CMK (cell line): ENCODE measurements at places on chromosomes 11 and 22.

DNA sequence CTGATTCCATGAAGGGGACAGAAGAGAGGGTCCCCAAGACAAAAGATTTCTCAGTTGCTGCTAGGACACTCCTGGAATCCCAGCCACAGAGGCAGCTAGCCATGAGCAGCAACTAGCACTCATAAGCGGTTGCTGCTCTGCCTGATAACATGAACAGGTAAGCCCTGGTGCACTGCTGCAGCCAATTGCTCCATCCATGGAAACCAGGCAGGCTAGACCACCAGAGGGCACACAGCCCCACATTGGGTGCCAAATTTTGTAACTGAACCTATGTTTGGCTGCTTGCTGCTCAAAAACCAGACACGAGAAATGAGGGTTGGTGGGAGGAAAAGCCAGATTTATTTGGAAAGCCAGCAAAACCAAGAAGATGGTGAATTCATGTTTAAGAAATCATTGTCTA, 21.9 kb upstream of the QSER1 start:
- DNase-seq, result no peak

GRCh38 chr11:72998676-72999075, 143.4 kb downstream of the FCHSD2 start:
- no peak for DNase-seq

DNA sequence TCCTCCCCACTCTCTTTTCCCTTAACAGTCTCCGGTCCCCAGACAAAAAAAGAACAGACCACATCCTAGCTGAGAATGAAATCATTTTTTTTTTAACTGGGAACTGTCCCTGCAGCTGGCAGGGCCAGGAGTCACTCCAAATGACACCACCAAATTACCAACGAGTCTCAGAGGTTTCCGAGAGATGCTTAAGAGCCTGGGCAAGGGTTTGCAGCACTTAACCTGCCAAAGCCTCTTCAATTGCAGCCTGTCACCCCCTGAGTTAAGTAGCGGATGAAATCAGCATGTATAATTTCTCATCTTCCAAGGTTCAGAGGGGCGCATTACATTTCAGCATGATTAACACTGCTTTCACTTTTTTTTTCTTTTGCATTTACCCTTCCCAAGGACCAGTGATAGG, 71.8 kb downstream of the TENM4 start:
- DNase-seq, result no peak

DNA sequence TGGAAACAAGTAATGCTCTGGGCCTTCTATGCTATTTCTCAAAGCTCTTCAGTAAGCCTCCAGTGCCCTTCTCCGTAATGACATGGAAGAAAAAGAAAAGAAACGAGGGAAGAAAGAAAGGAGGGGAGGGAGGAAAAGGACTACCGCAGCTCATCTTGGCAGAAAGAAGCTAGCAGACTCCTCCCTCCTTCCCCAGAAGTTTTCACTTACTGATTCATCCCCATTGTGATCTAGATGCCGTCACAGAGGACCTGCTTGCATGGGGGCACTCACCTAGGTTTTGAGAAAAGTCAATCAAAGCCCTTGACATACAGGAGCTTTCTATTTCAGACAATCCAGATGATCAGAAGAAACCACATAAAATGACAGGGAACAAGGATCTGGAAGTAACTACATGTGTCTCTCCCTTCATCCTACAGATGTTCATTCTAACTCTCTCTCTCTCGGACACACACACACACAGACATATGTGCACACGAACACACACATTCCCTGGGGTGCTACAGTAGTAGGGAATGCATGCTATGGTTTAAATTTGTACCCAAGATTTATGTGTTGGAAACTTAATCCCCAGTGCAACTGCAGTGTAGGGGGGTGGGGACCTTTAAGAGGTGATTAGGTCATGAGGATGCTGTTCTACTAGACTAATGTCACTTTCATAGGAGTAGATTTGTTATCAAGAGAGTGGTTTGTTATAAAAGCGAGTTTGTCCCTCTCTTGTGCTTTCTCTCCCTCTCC, 37.6 kb upstream of the RCN1 start:
- DNase-seq, result no peak

DNA sequence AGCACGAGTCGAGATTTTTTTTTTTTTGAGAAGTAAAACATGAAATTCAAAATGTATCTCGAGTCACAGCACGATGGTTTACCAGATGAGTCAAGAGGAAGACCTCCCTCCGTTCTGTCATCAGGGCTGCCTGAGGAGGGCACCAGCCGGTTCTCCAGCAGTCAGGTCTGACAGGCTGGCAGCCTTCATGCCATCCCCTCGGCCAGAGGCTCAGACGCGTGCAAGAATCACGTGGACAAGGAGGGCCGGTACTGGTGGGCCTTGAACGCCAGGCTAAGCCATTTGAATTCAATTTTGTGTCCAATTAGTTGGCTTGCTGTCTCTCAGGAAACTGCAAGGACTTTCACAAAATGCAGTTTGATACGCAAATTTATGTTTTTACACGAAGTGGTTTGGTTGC, 1412.2 kb downstream of the BRD1 start:
- no peak for DNase-seq
